ENCODE measurements at places on chromosomes 3 and 15.

- peak; percentile 20 for DNase-seq
- no peaks in the 10 kb centered on the region for H3K27me3 ChIP-seq
- no peaks in the 10 kb centered on the region for H3K36me3 ChIP-seq
- H3K4me3 ChIP-seq = peak overlapping the region; percentile 100
Observed at GRCh38 chr3:182979674-182980191, 605 bp downstream of the DCUN1D1 start.

GRCh38 chr15:45884755-45885445 is 250.1 kb downstream of the SQOR start:
- no peak overlapping the region for H3K4me3 ChIP-seq
- no peaks in the 10 kb centered on the region for H3K36me3 ChIP-seq
- H3K27ac ChIP-seq = no peak overlapping the region
- no peak for DNase-seq
- no peaks in the 10 kb centered on the region for H3K4me1 ChIP-seq

DNA sequence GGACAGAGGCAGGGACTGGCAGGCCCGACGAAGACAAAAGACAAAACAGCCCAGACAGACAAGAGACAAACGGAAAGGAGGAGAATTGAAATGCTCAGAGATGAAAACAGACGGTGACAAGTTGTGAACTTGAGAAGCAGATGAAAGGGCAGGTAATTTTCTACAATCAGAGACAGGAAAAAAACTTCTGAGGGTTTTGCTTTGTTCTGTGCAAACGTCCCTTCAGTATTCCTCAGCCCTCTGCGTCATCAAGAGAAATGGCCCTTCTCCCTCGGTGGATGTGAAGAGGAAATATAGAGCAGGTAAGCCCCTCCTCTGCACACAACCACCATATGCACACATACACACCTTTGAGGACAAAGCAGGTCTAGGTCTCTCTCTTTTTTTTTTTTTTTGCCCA is 206.6 kb downstream of the UACA start:
- no peak overlapping the region for H3K27ac ChIP-seq
- no peak overlapping the region for H3K4me3 ChIP-seq
- no peaks in the 10 kb centered on the region for H3K36me3 ChIP-seq
- DNase-seq = no peak

DNA sequence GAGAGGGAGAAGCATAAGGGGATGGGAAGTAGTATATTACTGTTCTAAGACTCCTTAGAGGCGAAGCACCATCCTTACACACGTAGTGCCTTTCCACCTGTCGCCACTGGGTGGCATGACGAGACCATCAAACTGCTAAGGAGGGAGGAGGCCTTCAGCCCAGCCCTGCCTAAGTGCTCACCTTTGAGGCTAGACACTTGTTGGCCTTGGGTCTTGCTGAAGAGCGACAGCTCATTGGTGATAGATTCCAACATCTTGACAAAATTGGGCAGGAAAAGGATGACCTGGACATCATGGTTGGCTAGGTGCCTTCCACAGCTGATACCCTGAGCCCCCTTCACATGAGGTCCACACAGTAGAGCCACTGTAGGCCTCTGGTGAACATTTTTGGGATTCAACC is 19.6 kb downstream of the CLK3 start:
- no peaks in the 10 kb centered on the region for H3K4me1 ChIP-seq
- DNase-seq = peak; percentile 76
- H3K36me3 ChIP-seq = peaks cover 25% of the 10 kb centered on the region
- H3K27me3 ChIP-seq = no peaks in the 10 kb centered on the region
- no peak overlapping the region for H3K4me3 ChIP-seq
- H3K27ac ChIP-seq = no peak overlapping the region

DNA sequence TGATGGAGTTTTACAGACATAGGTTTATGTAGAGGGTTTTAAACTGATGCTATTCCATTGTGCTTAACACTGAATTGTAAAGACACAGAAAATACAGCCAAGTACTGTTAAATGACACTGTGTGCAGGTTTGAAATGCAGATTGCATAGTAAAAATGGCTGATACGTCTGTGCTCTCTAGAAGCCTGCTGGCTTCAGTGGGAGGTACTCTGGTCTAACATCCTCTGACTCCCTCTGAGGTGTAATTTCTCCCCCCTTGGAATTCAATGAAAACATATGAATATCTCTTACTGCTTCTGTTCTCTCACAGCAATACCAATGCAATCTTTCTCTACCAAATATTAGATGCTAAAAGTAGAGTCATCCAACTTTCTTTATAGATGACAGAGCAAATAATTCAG is 176.6 kb downstream of the SLC9A9 start:
- no peak overlapping the region for H3K27ac ChIP-seq
- no peaks in the 10 kb centered on the region for H3K4me1 ChIP-seq
- no peaks in the 10 kb centered on the region for H3K36me3 ChIP-seq
- H3K4me3 ChIP-seq = no peak overlapping the region

All from cardiac muscle cell (in vitro differentiated cells and primary cell).